ENCODE measurements at places on chromosomes 3 and 15.

DNA sequence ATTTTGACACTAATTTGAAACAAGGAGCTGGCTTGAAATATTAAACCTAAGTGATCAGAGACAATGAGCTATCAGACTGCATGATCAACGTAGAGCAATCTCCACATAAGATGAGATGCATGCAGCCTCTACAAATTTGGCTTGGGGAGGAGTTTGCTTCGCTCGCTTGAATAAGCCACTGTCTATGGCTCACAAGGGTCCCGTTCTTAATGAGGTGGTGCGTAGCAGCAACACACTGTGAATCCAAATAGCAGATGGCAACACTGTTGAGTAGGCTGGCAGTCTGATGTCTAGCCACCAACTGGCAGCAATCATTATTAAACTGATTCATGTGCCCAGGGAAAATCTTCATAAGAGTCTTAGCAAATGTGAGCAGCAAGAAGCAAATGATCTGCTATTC, 125.4 kb upstream of the CCDC54 start:
- no peaks in the 10 kb centered on the region for H3K36me3 ChIP-seq
- no peaks in the 10 kb centered on the region for H3K4me1 ChIP-seq
- H3K27ac ChIP-seq = no peak overlapping the region
- H3K27me3 ChIP-seq = peaks cover 9% of the 10 kb centered on the region
- H3K4me3 ChIP-seq = no peak overlapping the region
- DNase-seq = no peak

- no peak overlapping the region for H3K4me3 ChIP-seq
- H3K27me3 ChIP-seq = peaks cover 30% of the 10 kb centered on the region
- no peaks in the 10 kb centered on the region for H3K4me1 ChIP-seq
- H3K36me3 ChIP-seq = peaks cover 3% of the 10 kb centered on the region
Measured at GRCh38 chr3:37492468-37492867, 318.1 kb upstream of the LRRFIP2 start.

- no peak overlapping the region for H3K4me3 ChIP-seq
- H3K4me1 ChIP-seq = no peaks in the 10 kb centered on the region
- H3K27me3 ChIP-seq = no peaks in the 10 kb centered on the region
- no peak for DNase-seq
- no peak overlapping the region for H3K27ac ChIP-seq
Measured at GRCh38 chr3:77189684-77190083, 149.8 kb downstream of the ROBO2 start.

DNA sequence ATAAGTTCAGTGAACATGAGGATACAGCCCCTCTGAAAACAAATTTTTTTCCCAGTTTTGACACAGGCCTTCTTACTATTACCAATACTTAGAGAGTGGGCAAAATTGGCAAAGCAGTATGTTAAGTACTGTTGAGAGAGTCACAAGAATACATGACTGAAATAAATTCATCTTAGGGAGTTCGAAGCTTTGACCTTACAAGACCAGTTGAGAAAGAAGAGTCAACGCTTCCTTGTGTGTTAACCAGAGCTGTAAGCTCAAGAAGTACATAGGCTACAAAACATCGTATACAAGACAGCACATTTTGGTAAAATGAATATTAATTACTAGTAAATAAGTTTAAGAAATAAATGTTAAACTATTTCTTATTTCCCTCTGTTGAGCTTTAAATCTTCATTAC, 164.4 kb upstream of the RORA start:
- H3K27me3 ChIP-seq = peaks cover 19% of the 10 kb centered on the region
- H3K27ac ChIP-seq = no peak overlapping the region
- H3K36me3 ChIP-seq = no peaks in the 10 kb centered on the region

DNA sequence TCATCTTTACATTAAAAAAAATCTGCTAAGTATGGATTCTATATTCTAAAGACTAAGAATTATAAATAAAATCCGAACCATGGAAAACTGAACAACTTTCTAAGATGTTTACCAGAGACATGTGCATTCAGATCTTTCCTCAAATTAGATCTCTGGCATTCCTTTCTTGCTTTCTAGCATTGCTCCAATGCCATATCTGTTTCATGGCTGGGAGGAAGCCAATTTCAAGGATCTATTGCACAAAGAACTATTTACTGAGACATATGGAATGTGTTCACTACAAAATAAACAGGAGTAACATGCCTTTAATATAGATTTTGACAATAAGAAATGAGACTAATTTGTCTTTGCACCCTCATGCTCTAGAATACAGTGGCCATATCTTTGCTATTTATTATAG, 45.1 kb upstream of the NANOGP8 start:
- H3K36me3 ChIP-seq = no peaks in the 10 kb centered on the region
- no peaks in the 10 kb centered on the region for H3K4me1 ChIP-seq
- H3K27me3 ChIP-seq = no peaks in the 10 kb centered on the region

- peaks cover 30% of the 10 kb centered on the region for H3K36me3 ChIP-seq
- peak within 1 kb of the TSS; percentile 60 for H3K4me3 ChIP-seq
- peak; percentile 11 for DNase-seq
- peaks cover 38% of the 10 kb centered on the region for H3K27me3 ChIP-seq
- peaks cover 28% of the 10 kb centered on the region for H3K4me1 ChIP-seq
- peak within 1 kb of the TSS; percentile 96 for H3K27ac ChIP-seq
Measured at GRCh38 chr15:99104788-99105513, at the start of gene SYNM. Gene SYNM, plus strand, starts transcription at chr15:99105080. Its CDS starts 120 bp downstream, at chr15:99105200.

- H3K4me3 ChIP-seq = no peak overlapping the region
- no peaks in the 10 kb centered on the region for H3K27me3 ChIP-seq
- H3K36me3 ChIP-seq = peaks cover 12% of the 10 kb centered on the region
Measured at GRCh38 chr3:125239266-125239665, 26.7 kb upstream of the SLC12A8 start.

GRCh38 chr3:45325676-45326075, 62.7 kb upstream of the LARS2 start:
- no peaks in the 10 kb centered on the region for H3K36me3 ChIP-seq
- peaks cover 66% of the 10 kb centered on the region for H3K27me3 ChIP-seq
- H3K27ac ChIP-seq = no peak overlapping the region
- no peaks in the 10 kb centered on the region for H3K4me1 ChIP-seq
- H3K4me3 ChIP-seq = no peak overlapping the region

GRCh38 chr3:32372213-32372490, 19.5 kb upstream of the CMTM7 start:
- H3K4me1 ChIP-seq = peaks cover 7% of the 10 kb centered on the region
- no peak for DNase-seq
- no peaks in the 10 kb centered on the region for H3K27me3 ChIP-seq
- peaks cover 6% of the 10 kb centered on the region for H3K36me3 ChIP-seq
- H3K27ac ChIP-seq = no peak overlapping the region

DNA sequence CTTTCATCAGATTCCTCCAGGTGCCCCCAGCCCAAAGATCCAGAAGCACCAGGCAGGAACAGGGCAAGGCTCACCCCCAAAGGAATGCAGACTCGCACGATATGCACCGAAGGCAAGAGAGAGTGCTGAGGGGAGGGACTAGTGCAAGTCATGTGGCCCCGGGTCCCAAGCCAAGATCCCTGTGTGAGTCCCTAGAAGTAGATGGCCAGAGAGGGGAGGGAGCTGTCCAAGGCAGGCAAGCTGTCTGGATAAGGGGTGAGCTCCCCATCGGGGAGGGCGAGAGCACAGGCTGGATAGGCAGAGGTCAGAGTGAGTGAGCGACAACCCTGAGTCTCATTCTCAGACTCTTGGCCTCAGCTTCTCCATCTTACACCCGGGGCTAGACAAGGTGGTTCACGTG, 171.5 kb upstream of the LINGO1 start:
- peaks cover 37% of the 10 kb centered on the region for H3K27me3 ChIP-seq
- H3K27ac ChIP-seq = no peak overlapping the region
- no peak overlapping the region for H3K4me3 ChIP-seq
- DNase-seq = no peak
- H3K36me3 ChIP-seq = peaks cover 2% of the 10 kb centered on the region

DNA sequence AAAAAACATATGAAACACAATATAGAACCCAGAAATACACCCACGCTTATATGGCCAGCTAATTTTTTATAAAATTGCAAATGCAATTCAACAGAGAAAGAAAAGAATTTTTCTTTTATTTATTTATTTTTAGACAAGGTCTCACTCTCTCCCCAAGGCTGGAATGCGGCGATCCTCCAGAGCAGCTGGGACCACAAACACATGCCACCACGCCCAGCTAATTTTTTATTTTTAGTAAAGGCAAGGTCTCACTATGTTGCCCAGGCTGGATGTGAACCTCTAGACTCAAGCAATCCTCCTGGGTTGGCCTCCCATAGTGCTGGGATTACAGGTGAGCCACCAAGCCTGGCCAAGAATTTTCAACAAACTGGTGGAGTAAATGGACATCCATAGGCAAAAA, 117.9 kb downstream of the SCAPER start:
- H3K36me3 ChIP-seq = peaks cover 14% of the 10 kb centered on the region
- H3K4me1 ChIP-seq = peaks cover 12% of the 10 kb centered on the region
- H3K4me3 ChIP-seq = no peak overlapping the region

- no peak overlapping the region for H3K27ac ChIP-seq
- no peaks in the 10 kb centered on the region for H3K4me1 ChIP-seq
- peaks cover 64% of the 10 kb centered on the region for H3K27me3 ChIP-seq
- DNase-seq = no peak
- no peaks in the 10 kb centered on the region for H3K36me3 ChIP-seq
Measured at GRCh38 chr3:10804183-10804648, 11.8 kb upstream of the SLC6A11 start.

DNA sequence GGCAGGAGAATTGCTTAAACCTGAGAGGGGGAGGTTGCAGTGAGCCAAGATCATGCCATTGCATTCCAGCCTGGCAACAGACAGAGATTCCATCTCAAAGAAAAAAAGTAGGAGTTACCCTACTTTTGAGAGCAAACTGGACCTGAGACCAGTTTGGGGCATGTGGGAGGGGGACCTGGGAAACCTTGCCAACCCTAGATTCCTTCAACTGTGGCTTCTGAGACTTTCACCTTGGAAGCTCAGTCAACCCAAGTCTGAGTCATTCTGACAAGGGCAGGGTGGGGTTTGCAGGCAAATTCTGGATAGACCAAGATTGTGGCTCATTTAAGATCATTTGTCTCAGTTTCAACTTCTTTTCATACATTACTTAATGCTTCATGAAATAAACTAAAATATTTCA, 23.8 kb upstream of the SIAH2 start:
- no peak overlapping the region for H3K27ac ChIP-seq
- H3K36me3 ChIP-seq = no peaks in the 10 kb centered on the region
- H3K27me3 ChIP-seq = no peaks in the 10 kb centered on the region
- no peak for DNase-seq
- H3K4me3 ChIP-seq = no peak overlapping the region

DNA sequence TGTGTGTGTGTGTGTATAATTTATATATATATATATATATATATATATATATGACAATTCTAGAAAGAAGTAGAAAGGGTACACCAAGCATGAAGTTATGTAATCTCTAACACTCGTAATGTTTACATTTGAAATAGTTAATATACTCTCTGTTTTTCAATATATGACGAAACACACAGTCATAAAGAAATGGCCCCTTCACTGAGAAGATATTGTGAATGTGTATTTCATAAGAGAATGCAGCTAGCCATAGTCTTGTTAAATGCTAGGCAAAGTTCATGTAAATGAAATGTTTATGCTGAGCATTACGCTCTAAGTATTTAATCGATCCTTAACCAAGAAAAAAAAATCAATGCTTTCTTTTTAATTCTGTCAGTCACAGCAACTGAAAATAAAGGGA, 154.7 kb upstream of the TSPAN3 start:
- no peak overlapping the region for H3K27ac ChIP-seq
- H3K27me3 ChIP-seq = no peaks in the 10 kb centered on the region
- H3K4me1 ChIP-seq = peaks cover 11% of the 10 kb centered on the region
- H3K36me3 ChIP-seq = no peaks in the 10 kb centered on the region
- no peak for DNase-seq

GRCh38 chr3:182979103-182979673, 1.1 kb downstream of the DCUN1D1 start:
- H3K36me3 ChIP-seq = peaks cover 15% of the 10 kb centered on the region
- peaks cover 24% of the 10 kb centered on the region for H3K4me1 ChIP-seq
- peak overlapping the region; percentile 94 for H3K27ac ChIP-seq
- peak overlapping the region; percentile 93 for H3K4me3 ChIP-seq
- H3K27me3 ChIP-seq = no peaks in the 10 kb centered on the region
- DNase-seq = no peak

- H3K27ac ChIP-seq = peak within 1 kb of the TSS; percentile 41
- peak within 1 kb of the TSS; percentile 81 for H3K4me3 ChIP-seq
- DNase-seq = peak; percentile 76
Measured at GRCh38 chr3:170037463-170038433, at the start of gene GPR160. Gene GPR160, plus strand, starts transcription at chr3:170037995. Its CDS starts 45,978 bp downstream, at chr3:170083973.

- no peak overlapping the region for H3K4me3 ChIP-seq
- H3K27ac ChIP-seq = no peak overlapping the region
- DNase-seq = no peak
- no peaks in the 10 kb centered on the region for H3K36me3 ChIP-seq
- H3K4me1 ChIP-seq = peaks cover 10% of the 10 kb centered on the region
Measured at GRCh38 chr3:56826831-56827722, 25.3 kb upstream of the ARHGEF3 start.

- peak overlapping the region; percentile 96 for H3K27ac ChIP-seq
- H3K27me3 ChIP-seq = no peaks in the 10 kb centered on the region
- DNase-seq = no peak
- peaks cover 9% of the 10 kb centered on the region for H3K36me3 ChIP-seq
Measured at GRCh38 chr3:143849854-143850549, 1.7 kb upstream of the SLC9A9 start.

- H3K4me3 ChIP-seq = no peak overlapping the region
- no peak for DNase-seq
- H3K27me3 ChIP-seq = peaks cover 13% of the 10 kb centered on the region
- no peak overlapping the region for H3K27ac ChIP-seq
- no peaks in the 10 kb centered on the region for H3K36me3 ChIP-seq
Measured at GRCh38 chr3:113166719-113167492, 44.5 kb upstream of the BOC start.

- peaks cover 32% of the 10 kb centered on the region for H3K27me3 ChIP-seq
- H3K4me1 ChIP-seq = no peaks in the 10 kb centered on the region
- no peak for DNase-seq
- no peak overlapping the region for H3K27ac ChIP-seq
- H3K4me3 ChIP-seq = no peak overlapping the region
Measured at GRCh38 chr15:76176487-76177085, 116.8 kb downstream of the TMEM266 start.

GRCh38 chr3:77380136-77380535, 340.2 kb downstream of the ROBO2 start:
- no peak overlapping the region for H3K4me3 ChIP-seq
- no peak overlapping the region for H3K27ac ChIP-seq
- no peaks in the 10 kb centered on the region for H3K36me3 ChIP-seq
- DNase-seq = no peak

GRCh38 chr15:85125056-85125661, 143.5 kb downstream of the PDE8A start:
- H3K4me3 ChIP-seq = no peak overlapping the region
- no peak overlapping the region for H3K27ac ChIP-seq
- H3K27me3 ChIP-seq = no peaks in the 10 kb centered on the region

Data from effector memory CD8-positive, alpha-beta T cell (primary cell).